GM04503 (cell line): ENCODE measurements at places on chromosomes 6 and 20.

DNA sequence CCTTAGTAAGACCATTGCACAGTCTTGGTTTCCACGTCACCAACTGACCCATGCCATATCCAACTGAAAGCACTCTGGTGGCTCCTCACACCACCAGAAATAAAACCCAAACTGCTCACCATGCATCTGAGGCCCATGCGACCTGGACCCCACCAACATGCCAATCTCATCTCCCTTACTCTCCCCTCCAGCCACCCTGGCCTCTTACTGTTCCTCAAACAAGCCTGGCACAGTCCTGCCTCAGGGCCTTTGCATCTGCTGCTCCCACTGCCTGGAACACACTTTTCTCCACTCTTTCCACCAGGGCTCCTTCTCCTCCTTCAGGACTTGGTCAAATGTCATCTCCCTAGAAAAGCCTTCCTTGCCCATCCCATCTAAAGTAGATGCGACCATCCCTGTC, 8.7 kb downstream of the PREX1 start:
- no peak for DNase-seq

DNA sequence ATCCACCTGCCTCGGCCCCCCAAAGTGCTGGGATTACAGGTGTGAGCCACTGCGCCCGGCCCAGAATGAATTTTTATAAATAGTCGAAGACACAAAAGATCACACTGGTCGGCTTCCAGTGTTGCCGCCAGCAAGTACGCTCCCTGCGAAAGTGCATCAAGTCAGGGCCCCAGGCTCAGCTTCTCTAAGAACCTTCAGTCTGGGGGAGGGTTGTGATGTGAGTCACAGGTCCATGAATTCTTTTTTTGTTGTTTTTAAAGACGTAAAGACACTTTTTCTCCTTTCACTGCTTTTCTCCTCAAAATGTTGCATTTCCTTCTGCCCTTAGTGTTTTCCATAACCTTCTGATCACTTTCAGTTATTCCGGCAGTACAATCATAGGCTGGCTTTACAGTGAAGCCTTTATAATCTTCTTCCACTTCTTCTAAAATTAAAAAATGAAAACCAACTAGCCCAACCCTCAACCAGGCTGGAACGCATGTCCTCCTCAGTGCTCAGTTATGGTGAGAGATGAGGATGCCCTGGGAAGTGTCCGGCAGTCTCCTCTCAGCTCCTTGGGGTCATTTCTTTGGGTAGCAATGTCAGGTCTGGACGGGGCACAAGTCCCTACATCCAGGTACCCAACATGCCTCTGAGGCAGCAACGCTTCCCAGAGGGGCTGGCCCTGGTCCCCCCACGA, 66.6 kb downstream of the CSE1L start:
- DNase-seq, result no peak

- DNase-seq, result no peak
Measured at GRCh38 chr20:46523696-46524328, 10.5 kb upstream of the ZNF334 start.

DNA sequence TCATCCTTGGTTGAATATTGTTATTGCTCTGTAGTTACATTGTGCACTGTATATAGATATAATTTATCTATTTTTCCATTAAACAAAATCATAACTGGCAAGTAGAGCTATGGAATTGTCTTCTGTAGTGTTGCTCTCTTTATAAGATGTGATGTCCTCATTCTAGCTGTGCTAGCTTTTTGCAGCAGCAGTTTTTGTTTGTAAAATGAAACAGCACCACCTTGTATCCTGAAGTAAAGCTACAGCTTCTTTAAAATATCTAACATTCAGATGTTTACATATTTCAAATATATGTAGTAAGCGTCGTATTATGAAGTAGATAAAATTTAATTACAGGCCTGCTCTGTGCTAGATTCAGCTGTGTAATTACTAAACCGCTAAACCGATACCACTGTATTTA, 328.8 kb upstream of the MANEA start:
- DNase-seq, result no peak

DNA sequence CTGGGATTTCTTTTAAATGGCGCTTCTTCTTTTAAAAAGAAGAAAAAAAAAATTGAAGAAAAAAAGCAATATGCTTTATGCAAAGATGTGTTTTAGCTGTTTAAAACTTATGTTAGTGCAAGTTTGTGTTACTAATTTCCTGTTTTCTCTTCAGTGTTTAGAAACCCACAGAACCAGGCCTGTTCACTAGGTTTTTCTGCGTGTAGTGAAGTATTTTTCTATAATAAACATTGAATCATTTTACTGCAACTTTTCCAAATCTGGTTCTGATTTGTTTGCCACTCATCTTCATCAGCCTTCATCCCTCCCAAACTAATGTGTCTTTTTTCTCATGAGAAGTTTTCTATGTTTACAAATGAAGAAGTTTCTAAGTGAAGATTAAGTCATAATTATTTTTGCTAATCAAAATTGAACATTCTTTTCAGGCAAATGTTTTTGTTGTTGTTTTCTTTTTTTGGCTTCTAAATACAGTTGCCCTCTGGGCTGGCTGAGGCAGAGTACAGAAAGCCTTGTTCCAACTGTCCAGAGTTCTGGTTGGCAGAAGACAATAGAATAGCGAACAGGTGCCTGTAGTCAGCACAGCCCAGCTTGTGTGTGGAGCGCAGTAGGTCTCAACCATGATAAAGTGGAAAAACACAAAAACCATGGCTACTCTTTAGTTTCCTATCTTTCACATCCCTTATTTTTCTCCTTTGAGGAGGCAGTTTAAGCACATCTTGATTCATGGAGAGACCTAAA, 14.5 kb downstream of the ZNF76 start:
- DNase-seq, result no peak

DNA sequence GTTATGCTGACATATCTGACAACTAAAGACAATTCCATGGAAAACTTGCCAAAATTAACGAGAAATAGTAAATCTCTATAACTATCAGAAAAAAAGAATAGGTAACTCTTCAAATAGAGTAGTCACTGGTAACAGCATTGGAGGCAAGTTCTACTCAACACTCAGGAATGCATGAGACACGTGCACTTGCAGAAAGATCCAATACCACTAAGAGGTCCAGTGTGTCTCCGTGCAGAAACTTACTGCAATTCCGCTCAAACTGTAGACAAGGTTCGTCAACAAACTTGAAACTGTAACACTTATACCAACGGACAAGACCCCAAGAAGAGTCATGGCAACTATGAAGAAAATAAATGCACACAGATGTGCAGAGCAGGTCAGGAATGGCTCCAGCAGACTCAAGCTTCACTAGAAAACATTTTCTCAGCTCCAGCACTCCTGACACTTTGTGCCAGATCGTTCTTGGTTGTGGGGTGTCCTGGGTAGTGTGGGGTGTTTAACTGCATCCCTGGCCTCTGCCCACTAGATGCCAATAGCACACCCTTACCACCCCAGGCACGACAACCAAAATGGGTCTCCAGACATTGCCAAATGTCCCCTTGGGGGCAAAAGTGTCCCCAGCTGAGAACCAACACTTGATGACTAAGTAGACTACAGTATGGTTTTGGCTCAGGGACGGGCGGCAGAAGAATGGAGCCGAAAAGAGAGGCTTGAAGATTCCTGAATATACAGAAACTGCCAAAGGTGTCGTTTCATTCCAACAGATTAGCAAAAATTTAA, 134.8 kb downstream of the DTNBP1 start:
- no peak for DNase-seq

- no peak for DNase-seq
Measured at GRCh38 chr6:156262014-156262413, 515.2 kb upstream of the ARID1B start.

GRCh38 chr20:13863244-13863643, 78.4 kb downstream of the NDUFAF5 start:
- DNase-seq, result no peak

GRCh38 chr6:52393780-52394179, 26.4 kb upstream of the EFHC1 start:
- DNase-seq, result no peak

DNA sequence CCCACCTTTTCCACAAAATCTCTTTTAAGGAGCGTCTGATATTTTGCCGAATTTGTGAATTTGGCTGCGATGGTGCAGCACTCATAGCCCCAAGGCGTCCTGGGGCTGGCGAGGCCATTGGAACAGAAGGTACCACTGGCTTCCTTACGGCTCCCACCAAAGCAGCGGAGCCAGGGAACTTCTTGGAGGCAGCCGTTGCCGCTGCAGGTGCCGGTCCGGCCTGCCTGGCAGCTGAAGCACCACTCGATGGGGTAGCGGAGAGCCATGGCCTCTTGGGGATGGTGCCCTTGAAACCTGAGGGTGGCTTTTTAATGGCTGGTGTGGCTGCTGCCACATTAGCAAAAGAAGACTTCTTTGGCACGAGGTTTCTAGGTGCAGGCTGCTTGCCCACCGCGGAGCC, 29.8 kb downstream of the DIDO1 start:
- no peak for DNase-seq

DNA sequence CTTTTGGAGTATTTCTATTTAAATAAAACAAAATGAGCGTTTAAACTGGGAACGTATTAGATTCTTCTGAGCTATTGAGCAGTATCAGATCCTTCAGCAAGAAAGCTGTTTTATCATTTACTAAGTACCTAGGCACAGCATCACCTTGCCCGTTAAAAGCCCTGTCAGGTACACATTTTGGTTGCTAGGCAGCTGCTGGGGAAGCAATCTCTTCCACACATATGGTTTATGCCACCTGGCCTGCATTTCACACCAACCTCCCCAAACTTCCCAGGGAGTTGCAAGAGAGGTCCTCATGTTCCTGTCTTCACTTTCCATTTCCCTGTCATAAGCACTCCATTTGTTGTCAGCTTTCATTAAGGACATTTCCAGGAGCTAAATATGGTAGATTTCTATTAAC, 400.1 kb downstream of the PLCB1 start:
- DNase-seq, result no peak

DNA sequence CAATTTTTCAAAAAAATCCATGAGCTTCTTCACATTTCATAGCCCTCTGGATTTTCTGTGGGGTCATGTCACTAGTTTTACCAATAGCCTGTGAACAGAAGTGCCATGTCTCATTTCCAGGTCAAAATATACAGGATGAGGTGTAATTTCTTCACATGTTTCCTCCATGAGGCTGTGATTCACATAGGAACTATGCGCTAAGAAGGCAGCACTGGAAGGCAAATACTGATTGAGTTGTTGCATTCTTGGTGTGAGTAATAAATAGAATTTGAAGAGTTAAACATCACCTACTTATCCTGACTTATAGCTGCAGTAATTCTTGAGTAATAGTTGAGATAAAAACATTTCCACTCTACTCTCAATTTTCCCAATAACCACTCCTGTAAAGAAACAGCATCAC, 442.3 kb downstream of the HAO1 start:
- DNase-seq, result peak; percentile 23

- DNase-seq, result no peak
Measured at GRCh38 chr20:45229264-45230056, 8.3 kb downstream of the SEMG2 start.

GRCh38 chr6:122947355-122947754, 48.7 kb upstream of the CLVS2 start:
- DNase-seq, result no peak

DNA sequence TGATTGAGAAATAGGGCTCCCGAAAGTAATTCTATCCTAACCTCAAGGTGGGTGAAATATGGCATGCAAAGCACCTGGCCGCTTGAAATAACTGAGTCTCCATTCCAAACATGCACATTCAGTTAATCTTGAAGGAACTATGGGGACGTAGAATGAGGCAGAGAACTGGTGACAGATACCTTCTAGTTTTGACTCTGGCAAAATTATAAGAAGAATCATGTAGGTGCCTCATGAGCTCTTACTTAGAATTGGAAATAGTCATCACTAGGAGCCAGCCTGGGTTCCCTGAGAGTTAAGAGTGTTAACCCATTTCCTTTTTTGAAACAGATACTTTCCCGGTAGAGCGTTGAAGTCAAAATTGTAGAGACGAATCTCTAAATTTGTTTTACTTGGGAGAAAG, 49.3 kb downstream of the RPF2 start:
- DNase-seq, result no peak

DNA sequence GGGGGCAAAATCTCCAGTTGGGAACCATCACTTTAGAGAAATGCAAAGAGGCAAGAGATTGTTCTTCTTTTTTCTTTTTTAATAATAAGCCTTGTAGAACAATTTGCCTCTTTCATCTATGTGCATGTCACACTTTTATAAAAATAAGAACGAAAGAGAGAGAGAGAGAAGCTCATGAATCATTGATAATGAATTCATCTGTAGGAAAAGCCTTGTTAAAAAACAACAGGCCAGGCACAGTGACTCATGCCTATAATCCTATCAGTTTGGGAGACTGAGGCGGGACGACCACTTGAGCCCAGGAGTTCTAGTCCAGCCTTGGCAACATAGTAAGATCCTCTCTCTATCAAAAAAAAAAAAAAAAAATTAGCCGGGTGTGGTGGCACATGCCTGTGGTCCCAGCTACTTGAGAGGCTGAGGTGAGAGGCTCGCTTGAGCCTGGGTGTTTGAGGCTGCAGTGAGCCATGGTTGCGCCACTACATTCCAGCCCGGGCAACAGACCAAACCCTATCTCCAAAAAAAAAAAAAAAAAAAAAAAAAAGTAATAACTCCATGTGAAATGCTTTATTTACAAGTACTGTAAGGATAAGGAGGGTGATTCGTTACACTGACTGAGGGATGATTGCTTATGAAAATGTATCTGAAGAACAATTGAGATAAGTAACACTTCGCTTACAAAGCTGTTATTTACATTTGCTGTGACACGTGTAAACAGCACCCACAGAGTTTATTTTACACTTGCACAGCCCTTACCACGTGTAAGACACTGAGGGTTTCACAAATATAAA, 6.0 kb downstream of the CCN5 start:
- DNase-seq, result peak; percentile 73

DNA sequence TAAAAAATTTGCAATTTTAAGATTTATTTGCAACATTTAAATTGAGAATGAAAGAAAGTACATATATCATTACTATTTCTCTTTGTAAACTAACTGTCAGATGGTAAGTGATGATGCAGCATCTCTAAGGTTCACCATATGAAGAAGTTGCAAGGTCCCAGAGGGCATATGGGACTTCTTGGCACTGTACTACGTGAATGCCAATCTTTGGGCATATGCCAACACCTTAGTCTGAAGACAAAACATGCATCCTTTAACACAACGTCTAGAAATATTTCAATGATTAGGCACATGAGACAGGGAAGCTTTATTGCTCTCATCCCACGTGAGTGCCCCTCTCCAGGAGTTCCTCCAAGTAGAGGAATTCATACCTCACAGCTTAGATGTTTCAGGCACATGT, 66.8 kb downstream of the CDK19 start:
- DNase-seq, result no peak

GRCh38 chr20:29497261-29497671, 1760.2 kb upstream of the DEFB115 start:
- DNase-seq, result no peak

GRCh38 chr6:119894811-119895210, 545.2 kb upstream of the MAN1A1 start:
- DNase-seq, result no peak

DNA sequence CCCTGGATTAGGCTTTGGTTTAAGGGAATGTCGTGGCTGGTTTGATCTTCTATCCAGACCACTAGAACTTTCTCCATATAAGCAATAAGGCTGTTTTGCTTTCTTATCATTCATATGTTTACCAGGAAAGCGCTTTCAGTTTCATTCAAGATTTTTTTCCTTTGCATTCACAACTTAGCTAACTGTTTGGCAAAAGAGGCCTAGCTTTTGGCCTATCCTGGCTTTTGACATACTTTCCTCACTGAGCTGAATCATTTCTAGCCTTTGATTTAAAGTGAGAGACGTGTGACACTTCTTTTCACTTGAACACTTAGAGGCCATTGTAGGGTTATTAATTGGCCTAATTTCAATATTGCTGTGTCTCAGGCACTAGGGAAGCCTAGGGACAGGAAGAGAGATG, 1.7 kb upstream of the FAM50B start:
- DNase-seq, result no peak

- no peak for DNase-seq
Measured at GRCh38 chr20:1879369-1879768, 15.8 kb upstream of the SIRPA start.
